ENCODE measurements at places on chromosomes 3 and 15. TPM values are rescaled to one million over a fixed set of nuclear protein-coding genes. Genes with fewer than 3 reads are reported as not detected.

The PLS1 gene
- 9.7 TPM for total RNA-seq

The HACD3 gene
- total RNA-seq, result 141 TPM

The ZNF860 gene
- total RNA-seq, result 1.4 TPM

The GOLGA8S gene
- 0.18 TPM for total RNA-seq

The GOLGA8R gene
- total RNA-seq, result 0.07 TPM

The DTX3L gene
- 10.0 TPM for total RNA-seq

The KIF7 gene
- 4.0 TPM for total RNA-seq

The GOLGA8G gene
- not detected for total RNA-seq

The UBE2E2 gene
- 44.2 TPM for total RNA-seq

The VEPH1 gene
- 0.25 TPM for total RNA-seq

The CDHR4 gene
- total RNA-seq, result 0.24 TPM

The XCR1 gene
- total RNA-seq, result not detected

The PCLAF gene
- total RNA-seq, result 115 TPM

The ANKRD63 gene
- 0.20 TPM for total RNA-seq

The TBCCD1 gene
- total RNA-seq, result 5.8 TPM

The POPDC2 gene
- 0.23 TPM for total RNA-seq

The NPAP1 gene
- not detected for total RNA-seq

The IGSF10 gene
- total RNA-seq, result 0.34 TPM

The PAQR5 gene
- 109 TPM for total RNA-seq

The C3orf85 gene
- total RNA-seq, result not detected

The PATL2 gene
- total RNA-seq, result 0.12 TPM

The OR5K2 gene
- not detected for total RNA-seq
